ENCODE measurements at places on chromosomes 5 and 9. TPM values are rescaled to one million over a fixed set of nuclear protein-coding genes. Genes with fewer than 3 reads are reported as not detected.
A peak's percentile ranks its signal among the peaks of the same experiment; 100 is the strongest.

GRCh38 chr5:179300581-179301180 lies 44.6 kb downstream of the ADAMTS2 start:
- no peak for DNase-seq

- no peak for DNase-seq
These were observed 73.6 kb downstream of the TLR4 start for GRCh38 chr9:117777823-117778222.

- peak; percentile 83 for DNase-seq
These were observed 21.6 kb downstream of the HMGXB3 start for GRCh38 chr5:150022158-150022531.

Gene EPB41L4A
- 0.87 TPM for total RNA-seq

DNA sequence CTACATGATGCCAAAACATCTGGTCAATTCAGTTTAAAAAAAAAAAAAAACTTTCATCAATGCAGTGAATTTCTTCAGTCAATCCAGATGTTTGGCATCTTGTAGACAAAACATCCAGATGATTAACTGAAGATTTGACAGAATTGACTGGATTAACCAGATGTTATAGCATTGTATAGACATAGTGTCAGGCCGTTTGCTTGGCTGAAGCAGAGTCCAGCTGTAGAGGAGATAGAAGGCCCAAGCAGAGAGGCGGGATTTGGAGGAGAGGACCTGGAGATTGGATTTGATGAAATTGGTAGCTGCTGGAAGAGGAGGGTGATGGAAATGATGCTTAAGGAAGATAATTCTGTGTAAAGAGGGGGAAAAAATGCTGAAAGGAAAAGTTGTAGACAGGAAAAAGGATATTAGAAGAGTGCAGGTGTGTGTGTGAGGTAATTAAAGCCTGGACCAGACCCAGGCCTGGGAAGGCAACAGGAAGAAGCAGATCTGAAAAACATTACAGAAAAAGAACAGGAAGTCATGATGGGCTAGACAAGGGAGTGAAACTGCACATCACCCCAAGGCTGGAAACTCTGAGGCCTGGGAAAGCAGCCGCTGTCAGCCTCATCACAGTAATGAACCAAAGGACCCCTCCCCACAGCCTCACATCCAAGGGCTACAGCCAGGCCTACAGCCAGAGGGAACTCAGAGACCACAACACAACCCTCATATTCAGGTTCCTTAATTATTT lies 258.3 kb downstream of the CWC27 start:
- DNase-seq: no peak

DNA sequence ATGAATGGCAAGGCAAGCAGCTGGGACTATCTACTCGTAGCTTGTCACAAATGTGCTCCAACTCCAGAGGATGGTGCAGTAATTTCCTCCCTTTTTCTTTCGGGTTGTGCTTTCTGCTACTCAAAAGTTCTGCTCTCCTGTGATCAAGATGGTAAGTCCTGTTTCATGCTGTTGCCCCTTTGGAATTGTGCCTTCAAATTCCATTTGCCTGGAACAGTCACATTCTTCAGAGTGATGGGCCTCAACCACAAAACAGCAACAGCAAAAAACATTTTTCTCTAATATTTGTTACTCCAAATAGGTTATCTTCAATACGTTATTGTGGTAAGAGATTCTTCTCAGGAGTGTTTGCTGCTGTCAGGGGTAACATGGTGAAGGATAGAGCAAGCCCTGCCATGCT lies 209.3 kb downstream of the PALM2AKAP2 start:
- DNase-seq: no peak

DNA sequence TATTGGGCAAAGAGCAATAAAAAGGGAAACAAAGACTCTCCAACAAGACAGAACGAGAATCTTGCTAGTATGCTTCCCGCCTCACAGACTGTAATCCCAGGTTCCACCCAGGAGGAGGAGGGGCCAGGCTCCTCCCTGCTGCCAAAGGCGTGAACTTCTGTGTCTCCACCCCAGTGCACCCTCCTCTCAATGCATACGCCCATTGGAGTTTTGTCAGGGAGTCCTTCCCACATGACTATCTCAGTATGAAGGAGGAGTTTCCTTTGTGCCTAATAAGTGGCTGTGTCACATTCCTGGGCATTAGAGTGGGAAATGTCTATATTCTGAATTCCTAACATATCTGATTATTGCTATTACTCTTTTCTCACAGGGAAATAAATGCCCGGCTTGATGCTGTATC lies 106.4 kb upstream of the DHFR start:
- DNase-seq: no peak

Gene CDHR2
- total RNA-seq: not detected

- no peak for DNase-seq
These were observed 325.5 kb downstream of the ZNF608 start for GRCh38 chr5:124420952-124421351.

DNA sequence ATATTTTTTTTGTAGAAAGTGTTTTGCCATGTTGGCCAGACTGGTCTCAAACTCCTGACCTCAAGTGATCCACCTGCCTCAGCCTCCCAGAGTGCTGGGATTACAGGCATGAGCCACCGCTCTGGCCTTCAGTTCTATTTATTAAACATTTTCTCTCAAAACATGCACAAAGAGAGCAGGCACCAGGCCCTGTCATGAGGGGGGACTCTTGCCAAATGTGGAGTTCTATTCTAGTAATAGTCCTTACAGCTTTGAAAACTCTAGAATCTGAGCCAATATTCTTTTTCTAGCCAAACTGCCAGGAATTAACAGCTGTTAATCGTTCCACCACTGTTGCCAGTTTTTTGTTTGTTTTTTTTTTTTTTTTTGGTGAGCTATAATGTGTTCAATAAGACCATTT lies 124.6 kb downstream of the TARS1 start:
- no peak for DNase-seq

- DNase-seq: no peak
These were observed 705 bp downstream of the PWWP2A start for GRCh38 chr5:160118349-160119141.

- DNase-seq: peak; percentile 68
These were observed 181.9 kb upstream of the HMHB1 start for GRCh38 chr5:143629871-143630659.

DNA sequence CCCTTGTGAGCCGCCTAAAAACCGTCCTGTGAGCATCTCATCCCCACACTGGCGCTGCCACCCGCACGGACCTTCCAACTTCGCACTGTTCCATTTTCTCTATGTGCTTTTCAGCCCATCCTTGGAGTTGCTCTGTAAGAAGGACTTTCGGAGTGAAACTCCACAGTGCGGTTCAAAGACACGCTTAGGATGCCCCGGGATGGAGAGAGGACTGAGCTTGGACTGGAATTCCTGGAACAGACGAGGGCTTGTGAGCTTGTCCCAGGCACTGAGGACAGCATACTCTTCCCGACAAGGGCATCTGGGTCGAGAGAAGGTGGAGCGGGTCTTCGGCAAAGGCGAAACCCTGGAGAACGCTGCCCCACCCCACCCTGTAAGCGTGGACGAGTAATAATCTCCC lies 187.8 kb downstream of the MEF2C start:
- DNase-seq: no peak

DNA sequence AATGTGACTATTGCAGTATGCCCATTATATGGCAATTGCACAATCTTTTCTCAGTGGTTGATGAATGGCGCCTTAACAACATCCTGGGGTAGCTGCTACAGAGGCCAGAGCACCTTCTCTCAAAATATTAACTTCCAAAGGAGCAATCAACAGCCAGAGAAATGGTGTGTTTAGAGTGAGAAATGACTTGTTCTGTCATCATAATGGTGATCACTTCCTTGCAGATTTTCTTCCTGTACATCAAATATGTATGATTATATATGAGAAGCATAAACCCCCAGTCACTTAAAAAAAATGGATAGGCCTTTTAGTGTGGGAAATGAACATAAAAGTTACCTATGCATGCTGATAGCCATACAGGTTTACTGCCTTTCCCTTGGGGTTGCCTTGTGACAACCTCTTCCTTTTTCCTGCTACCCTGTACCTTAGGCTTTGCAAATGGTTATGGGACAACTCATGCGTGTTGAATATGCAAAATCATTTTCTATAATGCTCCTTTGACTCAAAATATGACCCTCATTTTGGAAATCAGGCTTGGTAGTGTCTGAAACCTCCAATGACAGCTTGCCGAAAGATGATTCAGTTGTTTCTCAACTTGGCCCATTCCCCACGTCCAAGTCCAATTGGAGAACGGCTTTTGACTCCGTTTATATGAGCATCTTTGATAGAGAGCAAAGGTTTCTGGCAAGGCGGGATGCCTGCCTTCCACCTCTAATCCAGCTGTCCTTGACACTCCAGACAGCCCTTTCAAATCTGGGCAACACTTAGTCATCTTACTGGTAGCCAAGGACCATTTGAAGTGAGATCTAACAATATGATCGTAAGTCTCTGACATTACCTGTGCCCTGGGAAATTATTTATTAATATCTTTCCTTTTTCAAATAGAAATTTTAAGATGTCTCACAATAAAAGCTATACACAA lies 69.3 kb downstream of the SLC1A1 start:
- no peak for DNase-seq

DNA sequence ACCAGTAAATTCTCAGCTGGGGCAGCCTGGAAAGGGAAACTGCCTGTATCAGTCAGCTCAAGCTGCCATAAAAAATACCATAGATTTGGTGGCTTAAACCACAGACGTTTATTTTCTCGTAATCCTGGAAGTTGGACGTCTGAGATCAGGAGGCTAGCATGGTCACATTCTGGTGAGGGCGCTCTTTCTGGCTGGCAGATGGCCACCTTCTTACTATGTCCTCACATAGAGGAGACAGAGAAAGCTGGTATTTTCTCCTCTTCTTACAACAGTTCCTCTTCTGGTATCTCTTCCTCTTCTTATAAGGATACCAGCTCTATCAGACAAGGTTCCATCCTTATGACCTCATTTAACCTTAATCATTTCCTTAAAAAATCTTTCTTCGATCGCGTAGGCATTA lies 50.5 kb upstream of the RFX3 start:
- no peak for DNase-seq

DNA sequence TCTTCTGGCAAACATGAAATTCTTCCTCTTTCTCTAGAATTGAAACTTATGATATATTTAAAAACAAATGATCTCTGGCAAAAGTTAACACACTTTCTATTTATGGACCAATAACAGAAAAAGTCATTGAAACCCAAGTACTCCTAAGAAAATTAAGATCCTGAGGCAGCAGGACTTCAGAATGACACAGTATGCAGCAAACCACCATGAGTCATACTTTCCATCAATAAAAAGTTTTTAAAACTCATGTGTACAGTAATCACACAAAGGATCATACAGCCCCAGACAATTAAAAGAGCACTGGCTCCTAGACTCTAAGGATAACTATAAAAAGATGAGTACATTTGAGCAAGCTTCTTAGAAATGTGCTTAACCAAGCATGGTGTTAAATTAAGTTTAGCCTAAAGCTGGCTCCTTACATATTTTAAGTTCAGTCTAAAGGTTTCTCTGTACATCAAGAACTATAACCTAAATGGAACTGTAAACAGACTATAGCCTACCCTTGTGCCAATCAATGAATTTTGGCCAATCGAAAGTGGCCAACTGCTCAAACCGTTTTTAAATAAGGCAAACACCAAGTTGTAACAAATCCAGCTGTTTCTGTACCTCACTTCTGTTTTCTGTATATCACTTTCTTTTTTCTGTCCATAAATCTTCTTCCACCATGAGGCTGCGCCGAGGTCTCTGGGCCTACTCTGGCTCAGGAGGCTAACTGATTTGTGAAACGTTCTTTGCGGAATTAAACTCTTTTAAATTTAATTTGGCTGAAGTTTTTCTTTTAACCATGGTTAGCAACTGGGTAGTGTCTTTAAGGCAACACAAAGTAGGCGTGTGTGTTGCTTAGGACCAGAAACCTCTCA lies 232.1 kb upstream of the PIK3R1 start:
- peak; percentile 74 for DNase-seq

GRCh38 chr9:93944011-93944410 lies 11.1 kb downstream of the BARX1 start:
- no peak for DNase-seq

DNA sequence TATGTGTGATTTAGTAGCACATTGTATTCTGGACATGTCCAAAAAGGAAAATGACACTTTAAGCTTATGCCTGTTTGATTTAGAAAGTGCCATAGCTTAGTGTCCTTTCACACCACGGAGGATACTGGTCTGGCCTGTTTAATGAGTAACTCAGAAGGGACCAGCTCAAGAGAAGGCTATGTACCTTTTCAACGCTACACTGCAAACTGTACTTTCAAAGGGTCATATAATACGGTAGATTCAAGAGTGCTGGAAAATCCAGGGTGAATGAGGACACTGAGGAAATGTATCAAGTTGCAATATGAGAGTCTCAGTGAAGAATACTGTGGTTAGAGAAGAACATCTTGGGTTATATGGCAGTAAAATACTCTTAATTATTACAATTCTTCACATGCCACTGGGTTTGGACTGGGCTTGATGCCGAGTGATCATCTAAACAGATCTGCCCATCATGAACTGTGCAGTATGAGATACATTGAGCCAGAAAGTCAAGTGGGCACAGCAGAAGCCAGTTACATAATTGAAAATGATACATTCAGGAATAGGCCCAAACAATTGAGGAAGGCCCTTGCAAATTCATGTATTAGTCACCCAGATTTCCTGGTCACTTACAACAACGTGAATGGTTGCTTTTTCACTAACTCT lies 1211.5 kb upstream of the CDH9 start:
- DNase-seq: no peak

Measured in H4 (cell line).